ENCODE measurements at places on chromosomes 16 and 17.
A peak's percentile ranks its signal among the peaks of the same experiment; 100 is the strongest.

DNA sequence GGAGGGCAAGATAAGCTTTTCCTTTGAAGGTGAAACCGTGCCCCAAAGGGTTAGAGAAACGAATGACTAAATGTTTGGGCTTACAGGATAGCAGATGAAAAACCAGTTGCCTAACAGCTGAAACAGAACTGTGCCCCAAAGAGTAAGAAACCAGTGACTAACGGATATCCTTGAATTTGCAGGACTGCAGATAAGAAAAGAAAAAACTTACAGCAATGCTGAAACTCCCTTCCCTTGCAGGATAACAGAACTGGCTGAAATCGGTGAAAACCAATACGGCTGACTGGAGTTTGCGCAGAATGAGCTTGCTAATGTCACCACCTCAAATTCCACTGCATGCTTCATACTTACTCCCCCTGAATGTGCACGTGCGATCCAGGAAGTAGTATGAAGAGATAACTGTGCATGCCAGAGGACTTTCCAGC lies 175.2 kb upstream of the NLRP1 start:
- DNase-seq = no peak

GRCh38 chr17:70268383-70268782 lies 99.1 kb downstream of the KCNJ2 start:
- no peak for DNase-seq

DNA sequence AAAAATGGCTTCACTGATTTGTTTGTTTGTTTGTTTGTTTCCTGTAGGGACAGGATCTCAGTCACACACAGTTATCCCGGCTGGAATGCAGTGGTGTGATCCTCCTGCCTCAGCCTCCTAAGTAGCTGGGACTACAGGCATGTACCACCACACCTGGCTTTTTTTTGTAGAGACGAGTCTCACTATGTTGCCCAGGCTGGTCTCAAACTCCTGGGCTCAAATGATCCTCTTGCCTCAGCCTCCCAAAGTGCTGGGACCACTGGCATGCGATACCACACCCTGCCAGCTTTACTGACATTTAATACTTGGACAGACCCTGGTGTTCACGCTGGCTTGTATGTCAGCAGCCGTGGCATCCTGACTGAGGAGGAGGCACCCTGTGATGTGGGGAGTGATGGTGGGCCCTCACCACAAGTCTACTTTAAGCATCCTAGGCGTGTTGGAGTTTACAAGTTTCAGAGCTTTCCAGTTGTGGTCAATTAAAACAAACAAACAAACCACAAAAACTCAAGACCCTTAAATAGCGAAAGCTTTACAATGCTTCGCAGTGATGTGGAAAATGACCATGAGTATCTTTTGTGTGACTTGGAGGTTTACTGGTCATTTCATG lies 5.1 kb downstream of the ABCA3 start:
- DNase-seq = no peak

- no peak for DNase-seq
Measured at GRCh38 chr17:49637050-49637449, 40.8 kb downstream of the SPOP start.

DNA sequence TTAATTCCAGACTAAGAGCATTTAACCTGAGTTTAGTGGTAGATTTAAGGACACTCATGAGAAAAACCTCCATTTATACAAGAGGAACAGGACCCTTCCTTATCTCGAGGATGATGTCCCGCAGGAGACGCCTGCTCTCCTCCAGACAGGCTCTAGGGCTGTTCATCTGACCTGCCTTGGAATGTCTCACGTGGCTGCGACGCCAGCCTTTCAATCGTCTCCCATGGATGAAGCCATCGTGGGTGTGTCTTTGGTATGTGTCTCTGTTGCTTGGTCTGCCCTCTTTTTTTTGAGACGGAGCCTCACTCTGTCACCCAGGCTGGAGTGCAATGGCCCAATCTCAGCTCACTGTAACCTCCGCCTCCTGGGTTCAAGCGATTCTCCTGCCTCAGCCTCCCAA lies 16.5 kb downstream of the CHMP6 start:
- DNase-seq = no peak

DNA sequence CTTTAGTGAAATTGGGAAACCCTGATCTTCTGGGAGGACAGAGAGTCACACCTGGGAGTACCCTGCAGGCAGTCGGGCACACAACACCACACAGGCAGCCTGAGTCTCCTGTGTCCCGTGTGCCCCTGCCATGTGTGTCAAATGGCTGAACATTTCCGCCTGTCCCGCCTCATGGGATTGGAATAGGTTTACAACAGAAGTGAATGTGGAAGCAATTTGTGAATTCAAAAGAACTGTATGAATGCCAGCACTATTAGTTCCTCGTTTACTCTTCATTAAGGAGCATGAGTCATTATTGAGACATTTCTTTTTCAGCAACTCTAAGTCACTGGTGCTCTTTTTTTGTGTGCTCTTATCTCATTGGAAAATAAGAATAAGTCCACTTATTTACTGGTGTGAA lies 226.5 kb downstream of the PMP22 start:
- DNase-seq = no peak

DNA sequence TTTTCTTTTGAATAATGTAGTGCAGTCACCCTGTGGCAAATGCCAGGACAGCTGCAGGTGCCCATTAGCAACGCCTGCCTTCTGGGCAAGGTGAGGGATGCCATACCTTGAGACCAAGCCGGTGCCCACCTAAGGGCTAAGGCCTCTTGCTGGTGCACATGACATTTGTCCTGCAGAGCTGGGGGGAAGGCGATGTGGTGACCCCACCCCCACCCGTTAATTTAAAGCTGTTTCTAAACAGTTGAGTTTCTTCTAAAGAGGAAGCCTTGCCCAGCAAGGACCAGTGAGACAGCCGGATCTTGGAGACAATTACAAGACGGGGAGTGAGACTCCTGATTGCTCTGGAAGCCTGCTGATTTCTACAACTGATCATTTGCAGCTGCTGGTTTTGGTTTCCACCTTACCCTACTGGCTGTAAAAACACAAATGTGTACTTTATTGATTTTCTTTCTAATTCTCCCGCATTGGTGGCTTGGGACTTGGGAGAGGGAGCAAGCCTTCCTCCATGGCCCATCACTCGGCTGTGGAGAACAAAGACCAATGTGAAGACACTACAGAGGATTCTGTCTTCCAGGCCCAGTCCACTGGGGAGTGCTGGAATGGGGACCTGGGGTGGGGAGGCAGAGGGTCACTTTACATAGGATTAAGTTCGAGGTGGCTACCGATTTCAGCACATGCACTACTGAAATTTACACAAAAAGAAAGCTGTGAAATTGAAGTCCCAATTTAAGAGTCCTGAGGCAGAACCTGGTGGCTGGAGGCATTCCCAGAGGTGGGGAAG lies 2.7 kb downstream of the CDK5R1 start:
- DNase-seq = no peak

DNA sequence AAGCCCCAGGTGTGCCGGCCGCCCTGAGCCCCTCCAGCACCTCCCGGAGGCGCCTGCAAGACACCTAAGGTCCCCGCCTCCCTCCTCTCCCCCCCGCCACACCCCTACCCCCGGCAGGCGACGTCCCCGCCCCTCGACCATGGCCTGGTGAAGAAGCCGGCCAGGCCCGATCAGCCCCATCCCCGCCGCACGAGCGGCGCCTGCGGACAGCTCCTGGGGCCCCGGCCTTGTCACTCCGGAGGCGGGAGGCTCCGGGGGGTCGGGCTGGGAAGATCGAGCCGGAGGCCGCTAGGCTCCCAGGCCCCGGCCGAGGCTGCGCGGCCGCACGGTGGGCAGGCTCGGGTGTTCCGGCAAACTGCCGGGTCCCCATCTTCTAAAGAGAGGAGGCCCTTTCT lies 405 bp upstream of the ACE start:
- DNase-seq = no peak

DNA sequence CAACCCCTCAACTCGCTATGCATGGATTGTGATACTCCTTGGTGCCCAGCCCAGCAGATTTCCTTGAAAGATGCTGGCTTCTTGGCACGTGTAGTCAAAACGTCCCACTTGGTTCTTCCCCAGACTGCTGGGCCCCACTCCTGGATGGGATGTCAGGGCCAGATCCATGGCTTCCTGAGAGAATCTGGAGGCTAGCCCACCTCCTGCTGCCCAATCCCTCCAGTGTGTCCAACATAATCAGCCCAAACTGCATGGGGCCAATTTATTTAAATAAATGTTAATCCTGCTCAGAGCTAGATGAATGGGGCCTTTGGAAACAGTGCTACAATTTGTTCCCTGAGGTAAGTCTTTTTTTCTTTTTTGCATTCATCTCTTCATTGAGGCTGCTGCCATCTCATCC lies 49.4 kb downstream of the WSB1 start:
- no peak for DNase-seq

- DNase-seq = no peak
Measured at GRCh38 chr16:22397464-22397863, 23.0 kb upstream of the CDR2 start.

DNA sequence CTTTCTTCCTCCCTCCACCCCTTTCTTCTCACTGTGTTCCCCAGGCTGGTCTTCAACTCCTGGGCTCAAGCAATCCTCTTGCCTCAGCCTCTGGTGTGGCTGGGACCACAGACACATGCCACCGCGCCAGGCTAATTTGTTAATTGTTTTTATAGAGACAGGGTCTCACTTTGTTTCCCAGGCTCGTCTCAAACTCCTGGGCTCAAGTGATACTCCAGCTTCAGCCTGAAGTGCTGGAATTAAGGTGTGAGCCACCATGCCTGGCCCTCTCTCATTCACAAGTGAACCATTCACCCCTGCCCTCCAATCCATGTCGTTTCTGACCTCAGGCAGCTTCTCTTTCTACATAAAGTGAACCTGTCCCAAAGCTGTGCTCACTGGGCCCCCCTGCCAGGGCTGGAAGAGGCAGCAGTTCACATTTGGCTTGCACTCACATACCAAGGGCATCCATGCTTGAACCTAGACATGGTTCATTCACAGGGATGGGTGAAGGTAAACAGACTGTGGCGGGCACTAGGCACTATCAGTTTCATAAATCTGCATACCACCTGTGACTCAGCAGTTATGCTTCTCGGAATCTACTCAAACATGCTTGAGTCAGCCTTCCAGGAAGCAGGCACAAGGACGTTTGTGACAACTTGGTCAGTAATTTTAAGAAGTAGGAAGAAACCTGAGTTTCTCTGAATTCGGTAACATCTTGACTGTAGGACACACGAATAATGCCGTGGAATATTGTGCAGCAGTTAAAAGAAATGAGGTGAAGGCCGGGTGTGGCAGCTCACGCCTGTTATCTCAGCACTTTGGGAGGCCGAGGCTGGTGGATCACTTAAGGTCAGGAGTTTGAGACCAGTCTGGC lies 6.0 kb upstream of the RNF213 start:
- DNase-seq = peak; percentile 86

GRCh38 chr17:41962768-41963434 lies 3.7 kb upstream of the CNP start:
- DNase-seq = peak; percentile 64

GRCh38 chr17:45300060-45300751 lies 16.6 kb downstream of the MAP3K14 start:
- DNase-seq = no peak

- no peak for DNase-seq
Measured at GRCh38 chr17:34825102-34825501, 136.2 kb downstream of the CCT6B start.

DNA sequence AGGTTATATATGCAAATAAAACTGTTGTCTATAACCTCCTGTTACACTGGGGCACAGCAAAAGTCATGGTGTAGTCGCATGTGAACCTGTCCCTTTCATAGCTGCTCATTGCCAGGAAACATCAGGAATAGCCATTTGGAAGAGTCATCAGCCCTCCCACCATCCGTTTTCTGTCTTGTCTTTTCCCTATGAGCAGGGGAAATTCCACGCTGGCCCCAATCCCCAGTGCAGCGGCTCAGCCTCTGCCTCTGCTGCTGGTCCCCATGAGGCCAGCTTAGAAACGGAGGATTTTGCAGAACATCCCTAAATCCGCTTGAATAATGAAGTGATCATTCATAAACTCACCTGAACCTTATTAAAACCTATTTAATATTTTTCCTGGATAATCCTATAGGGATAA lies 10.5 kb downstream of the MAPT start:
- DNase-seq = no peak

All from HT-29 (cell line).